Amniotic stem cell (primary cell): ENCODE measurements at places on chromosomes 1 and 21.

DNA sequence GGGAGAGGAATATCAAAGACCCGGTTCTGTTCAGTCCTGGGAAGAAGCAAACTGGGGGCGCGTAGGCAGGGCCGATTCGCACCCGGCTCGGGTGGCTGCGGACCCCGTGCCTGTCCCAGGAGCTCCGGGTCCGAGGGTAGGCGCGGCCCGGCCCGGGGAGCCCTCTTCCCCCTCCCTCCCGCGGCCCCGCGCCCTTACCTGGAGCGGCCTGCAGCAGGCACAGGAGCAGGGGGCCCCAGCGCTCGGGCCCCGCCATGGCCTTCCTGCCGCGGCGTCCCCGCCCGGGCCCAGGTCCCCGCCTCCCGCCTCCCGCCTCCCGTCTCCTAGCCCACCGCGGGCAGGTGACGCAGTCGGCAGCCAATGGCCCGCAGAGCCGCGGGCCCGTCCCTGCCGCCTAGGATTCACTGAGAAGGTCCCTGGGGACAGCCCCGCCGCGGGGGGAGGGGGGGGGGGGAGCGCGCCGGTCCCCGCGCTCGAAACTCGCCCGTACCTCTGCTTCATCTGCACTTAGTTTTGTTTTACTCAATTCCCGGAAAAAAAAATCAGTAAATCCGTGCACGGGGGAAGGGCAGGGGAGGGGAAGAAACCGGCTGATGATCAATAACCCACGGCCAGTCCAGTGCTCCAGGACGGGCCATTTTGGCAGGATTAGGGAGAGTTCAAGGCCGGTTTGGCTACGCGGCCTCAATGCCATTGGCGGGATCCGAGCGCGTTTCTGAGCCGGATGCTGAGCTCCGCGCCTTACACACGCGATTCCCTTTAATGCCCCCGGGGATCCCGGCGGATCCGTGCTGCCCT is at the start of gene IFNLR1:
TSS of gene IFNLR1 (minus strand) at position 297 of the 798 bp plus-strand sequence. CDS start at position 256, 41 bp downstream.
- no peak for DNase-seq

- no peak for DNase-seq
Observed at GRCh38 chr1:43279161-43279560, 6.2 kb downstream of the C1orf210 start.

- no peak for DNase-seq
Observed at GRCh38 chr1:106584107-106584506, 472.4 kb upstream of the PRMT6 start.

DNA sequence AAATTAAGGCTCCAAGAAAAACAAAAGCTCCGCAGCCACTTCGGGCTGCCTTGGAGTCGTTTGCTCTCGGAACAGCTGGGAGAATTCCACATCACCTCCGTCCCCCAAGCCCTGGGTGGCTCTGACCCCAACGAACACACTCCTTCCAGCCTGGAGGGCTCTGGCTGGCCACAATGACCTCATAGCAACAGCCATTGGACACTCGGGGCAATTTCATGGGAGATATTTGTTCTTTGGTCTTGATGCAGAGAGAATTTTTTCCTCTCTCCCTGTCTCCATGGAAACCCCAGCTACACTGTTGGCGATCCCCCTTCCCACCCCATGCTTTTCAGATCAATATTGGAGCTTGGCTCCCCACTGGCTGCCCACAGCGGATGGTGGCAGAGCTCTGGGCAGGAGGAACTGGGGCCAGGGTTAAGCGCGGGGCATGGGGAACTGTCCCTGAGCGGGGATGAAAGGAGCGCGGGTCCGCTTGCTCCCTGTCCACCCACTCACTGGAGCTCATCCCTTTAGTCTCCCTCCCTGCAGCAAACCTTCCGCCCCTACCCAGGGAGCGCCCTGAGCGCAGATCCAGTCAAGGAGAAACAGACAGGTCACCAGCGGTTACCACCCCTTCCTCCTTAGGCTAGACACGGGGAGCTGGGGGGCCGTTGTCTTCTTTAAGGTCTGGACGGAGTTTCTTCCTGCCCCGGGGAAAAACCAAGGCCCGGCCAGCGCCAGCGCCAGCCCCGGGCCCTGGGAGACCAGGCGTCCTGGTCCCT is 1.2 kb downstream of the WNT4 start:
- no peak for DNase-seq

DNA sequence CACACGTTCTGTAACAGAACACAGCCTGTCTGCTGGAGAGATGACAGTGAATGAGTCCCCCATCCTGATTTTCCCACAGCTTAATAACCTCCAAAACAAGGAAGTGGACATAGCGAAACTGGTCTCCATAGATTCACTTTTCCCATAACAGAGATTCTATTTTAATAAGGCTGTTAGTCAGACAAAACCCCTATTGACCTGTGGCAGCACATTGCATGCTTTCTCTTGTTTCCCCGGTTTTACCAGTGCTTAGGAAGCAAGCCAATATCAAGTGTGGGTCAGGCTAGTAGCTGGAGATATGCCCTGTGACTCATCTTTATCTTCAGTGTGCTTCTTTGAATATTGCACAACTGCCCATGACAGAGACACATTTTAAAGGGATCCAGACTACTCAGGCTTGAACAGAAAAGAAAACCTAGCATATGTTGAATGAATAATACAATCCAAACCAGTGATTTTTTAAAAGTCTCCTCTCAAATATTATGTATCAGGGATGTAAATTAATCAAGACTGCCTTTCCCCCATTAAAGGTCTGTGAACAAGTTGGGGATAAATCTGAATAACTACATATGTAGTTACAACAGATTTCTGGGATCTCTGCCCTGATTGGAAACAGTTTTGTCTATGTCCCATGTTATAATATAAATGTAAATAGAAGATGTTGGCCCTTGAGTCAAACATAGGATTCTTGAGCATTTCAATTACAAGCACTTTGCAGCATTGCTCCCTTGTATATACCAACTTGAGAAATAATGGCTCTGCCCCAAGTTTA is 11.9 kb upstream of the CLDN8 start:
- peak; percentile 19 for DNase-seq

- no peak for DNase-seq
Observed at GRCh38 chr1:7095343-7095964, 310.2 kb downstream of the CAMTA1 start.
